Fibroblast of lung (primary cell): ENCODE measurements at places on chromosomes 11 and 22. TPM values are rescaled to one million over a fixed set of nuclear protein-coding genes. Genes with fewer than 3 reads are reported as not detected.

BIK gene
- not detected in 2 replicates for total RNA-seq

SLC36A4 gene
- total RNA-seq: 5.9 and 7.3 TPM in 2 replicates

YPEL4 gene
- 1.5 and 2.3 TPM in 2 replicates for total RNA-seq

MOB2 gene
- 29.3 and 30.1 TPM in 2 replicates for total RNA-seq

PANX2 gene
- under 0.01 and 0.17 TPM in 2 replicates for total RNA-seq

SNX32 gene
- total RNA-seq: 2.3 and 3.1 TPM in 2 replicates
